Activated naive CD4-positive, alpha-beta T cell treated with Interleukin-2 at 50 U/mL for 16 hours (primary cell): ENCODE measurements at places on chromosomes 16 and 17.

DNA sequence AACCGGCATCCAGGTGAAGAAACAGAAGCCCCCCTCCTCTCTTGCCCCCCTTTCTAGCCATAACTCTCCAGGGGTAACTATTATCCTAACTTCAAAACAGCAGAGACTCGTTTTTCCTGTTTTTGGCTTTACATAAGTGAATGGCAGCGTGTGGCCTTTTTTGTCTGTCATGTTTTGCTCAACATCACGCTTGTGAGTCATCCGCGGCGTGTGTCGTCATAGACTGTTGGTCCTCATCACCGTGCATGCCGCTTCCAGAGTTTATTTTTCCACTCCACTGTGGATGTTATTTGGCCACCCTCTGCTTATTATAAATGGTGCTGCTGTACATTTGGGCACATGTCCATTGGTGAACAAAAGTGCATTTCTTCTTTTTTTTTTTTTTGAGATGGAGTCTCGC, 52.6 kb downstream of the ERN1 start:
- no peak for DNase-seq

- no peak for DNase-seq
Observed at GRCh38 chr16:57987441-57988177, 12.9 kb downstream of the ZNF319 start.

DNA sequence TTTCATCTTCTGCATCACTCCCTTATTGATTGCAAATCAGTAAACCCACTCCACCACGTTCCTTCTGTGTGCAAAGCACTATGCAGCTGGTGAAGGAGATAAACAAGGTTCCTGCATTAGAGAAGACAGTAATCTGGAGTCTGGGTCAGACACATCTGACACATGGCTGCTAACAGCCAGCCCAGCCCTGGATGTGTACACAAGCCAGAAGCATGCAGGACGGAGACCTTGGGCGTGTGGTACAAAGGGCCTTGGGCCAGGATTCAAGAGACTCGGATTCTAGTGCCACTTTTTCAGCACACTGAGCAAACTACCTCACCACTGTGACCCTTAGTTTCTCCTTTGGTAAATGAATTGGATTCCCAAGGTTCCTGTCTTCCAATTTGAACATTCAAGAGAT, 86.6 kb upstream of the DNAH9 start:
- DNase-seq = no peak

DNA sequence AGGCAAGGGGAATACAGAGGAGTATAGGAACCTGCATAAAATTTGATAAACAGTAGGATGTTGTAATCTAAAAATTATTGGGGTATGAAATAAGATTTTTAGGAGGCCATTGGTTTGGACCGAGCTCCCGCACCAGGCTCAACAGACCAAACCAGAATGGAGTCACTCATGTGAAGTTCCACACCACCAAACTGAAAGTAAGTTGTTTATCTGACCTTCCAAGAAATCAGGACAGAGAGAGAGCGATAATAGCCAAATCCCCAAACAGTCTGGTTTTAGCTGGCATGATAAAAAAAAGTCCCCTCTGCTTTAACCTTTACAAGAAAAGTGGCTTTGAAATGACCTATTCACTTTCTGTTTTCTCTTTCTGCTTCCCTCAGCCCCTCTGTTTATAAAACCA, 45.7 kb upstream of the SIAH1 start:
- DNase-seq = no peak

DNA sequence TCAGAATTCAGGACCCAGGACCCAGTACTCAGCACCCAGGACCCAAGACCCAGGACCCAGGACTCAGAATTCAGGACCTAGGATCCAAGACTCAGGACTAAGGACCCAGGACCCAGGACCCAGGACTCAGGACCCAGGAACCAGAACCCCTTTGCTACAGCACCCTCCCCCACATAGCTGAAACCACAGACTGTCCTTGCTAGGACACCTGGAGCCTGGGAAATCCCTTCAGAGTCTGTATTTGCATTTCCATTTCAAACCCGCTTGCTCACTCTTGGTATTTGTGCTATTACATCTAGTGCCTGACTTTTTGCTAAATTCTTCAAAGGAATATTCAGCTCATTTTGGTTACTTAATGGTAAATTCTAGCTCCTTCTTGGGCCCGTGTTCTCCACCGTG, 275.8 kb upstream of the MAF start:
- no peak for DNase-seq

DNA sequence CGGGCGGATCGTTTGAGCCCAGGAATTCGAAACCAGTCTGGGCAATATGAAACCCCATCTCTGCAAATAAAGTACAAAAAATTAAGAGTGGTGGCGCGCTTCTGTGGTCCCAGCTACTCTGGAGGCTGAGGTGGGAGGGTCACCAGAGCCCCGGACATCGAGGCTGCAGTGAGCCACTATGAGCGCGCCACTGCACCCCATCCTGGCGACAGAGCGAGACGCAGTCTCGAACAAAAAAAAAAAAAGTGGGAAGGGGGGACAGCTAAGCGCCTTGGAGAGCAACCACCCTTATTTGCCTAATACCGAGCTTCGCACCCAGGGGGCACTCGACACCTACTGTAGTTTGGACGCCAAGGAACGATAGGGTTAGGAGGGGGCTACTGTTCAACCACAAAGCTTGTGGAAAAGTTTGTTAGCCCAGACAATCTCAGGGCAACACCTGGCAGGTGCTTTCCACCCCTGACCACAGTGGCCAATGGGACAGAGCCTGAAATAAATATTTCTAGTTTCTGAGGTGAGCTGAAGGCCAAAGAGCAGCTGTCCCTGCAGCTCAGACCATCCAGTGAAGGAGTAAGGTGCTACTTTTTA, 847 bp upstream of the PSMC3IP start:
- peak; percentile 76 for DNase-seq

GRCh38 chr16:25063865-25064264, 47.7 kb upstream of the LCMT1 start:
- no peak for DNase-seq

GRCh38 chr17:82939621-82940135, 99.9 kb upstream of the ZNF750 start:
- DNase-seq = no peak

GRCh38 chr17:11331547-11332513, 90.8 kb downstream of the SHISA6 start:
- DNase-seq = no peak

GRCh38 chr17:8644507-8644902, 14.0 kb upstream of the MYH10 start:
- no peak for DNase-seq

DNA sequence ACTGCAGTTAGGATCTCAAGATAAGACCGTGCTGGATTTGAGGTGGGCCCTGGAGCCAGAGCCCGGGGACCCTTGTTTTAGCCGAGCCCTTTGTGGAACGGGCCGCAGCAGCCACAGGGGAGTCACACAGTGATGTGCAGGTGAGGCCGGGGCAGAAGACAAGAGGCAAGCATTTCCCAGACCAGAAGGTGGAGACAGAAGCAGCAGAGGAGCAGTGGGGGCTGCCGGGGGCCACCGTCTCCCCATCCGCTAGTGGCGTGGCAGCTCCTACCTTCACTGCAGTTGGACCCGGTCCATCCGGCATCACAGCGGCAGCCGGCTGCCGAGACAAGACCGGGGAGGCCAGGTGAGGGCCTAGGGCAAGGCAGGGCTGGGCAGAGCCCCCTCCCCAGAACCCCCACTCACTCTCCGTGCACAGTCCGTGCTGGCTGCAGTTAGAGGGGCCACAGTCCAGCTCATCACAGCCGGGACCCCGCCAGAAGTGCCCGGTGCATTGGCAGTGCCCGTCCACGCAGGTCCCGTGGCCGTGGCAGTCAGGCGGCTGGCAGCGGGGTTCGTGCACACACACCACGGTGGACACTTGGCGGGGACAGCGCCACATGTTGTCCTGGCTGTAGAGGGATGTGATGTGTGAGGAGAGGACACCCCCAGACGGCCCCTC, 6.0 kb downstream of the NAGPA start:
- no peak for DNase-seq

DNA sequence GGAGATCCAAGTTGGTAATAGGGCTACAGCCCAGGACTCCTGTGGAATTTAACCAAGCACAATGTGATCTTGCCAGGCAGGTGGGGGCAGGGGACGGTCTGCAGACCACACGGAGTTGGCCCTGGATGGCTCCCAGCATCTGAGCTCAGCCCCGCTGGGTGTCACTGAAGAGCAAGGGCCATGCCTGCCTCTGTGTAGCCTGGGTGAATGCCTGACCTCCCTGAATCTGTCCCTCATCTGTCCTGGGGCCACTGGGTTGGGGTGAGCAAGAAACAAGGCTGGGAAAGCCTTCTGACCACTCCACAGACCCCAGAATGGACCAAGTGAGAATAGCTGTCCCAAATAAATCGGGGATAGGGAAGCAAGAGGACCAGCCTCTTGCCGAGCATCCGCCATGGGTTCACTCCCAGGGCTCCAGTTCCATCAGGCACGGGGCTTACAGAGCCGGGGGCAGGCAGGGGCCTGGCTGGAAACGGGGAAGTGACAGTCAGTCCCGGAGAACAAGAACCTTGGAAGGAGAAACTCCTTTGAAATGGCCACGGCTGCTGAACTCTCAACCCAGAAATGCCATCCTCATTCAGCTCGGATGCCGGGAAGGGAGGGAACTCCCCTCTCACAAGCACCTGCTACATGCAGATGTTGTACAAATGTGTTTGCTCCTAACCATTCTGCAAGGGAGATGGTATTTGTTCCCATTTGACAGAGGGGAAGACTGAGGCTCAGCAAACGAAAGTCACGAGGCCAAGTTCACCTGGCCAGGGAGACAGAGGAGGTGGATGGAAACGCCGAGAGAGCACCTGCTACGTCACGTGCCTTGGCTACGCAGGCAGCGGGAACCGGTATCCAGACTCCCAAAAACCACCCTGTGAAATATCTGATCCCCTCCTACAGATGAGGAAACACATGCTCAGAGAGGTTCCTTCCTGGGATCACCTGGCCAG, 50.0 kb downstream of the RMI2 start:
- no peak for DNase-seq

GRCh38 chr17:4236456-4236855, 27.3 kb downstream of the ANKFY1 start:
- DNase-seq = no peak

DNA sequence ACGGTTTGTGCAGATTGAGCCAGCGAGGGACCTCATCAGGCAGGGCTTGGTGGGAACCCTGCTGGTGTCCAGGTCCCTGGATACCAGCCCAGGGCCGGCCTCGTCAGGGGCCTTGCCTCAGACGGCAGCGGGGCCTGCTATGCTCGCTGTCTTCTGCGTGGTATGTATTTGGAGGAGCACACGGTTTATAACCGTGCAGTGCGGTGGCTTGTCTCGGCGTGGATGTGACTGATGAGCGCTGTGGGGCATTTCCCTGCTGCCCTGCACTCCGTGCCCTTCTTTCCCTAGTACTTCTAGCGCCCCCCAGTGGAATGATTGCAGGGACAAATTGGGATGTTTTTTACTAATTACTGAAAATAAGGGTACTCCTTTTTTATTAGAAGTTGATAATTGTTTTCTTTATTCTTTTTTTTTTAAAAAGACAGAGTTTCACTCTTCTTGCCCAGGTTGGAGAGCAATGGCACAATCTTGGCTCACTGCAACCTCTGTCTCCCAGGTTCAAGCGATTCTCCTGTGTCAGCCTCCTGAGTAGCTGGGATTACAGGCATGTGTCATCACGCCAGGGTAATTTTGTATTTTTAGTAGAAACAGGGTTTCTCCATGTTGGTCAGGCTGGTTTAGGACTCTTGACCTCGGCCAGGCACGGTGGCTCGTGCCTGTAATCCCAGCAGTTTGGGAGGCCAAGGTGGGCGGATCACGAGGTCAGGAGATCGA, 15.3 kb downstream of the TBCD start:
- DNase-seq = peak; percentile 27

- DNase-seq = no peak
Observed at GRCh38 chr16:83245061-83245460, 562.7 kb upstream of the HSBP1 start.

DNA sequence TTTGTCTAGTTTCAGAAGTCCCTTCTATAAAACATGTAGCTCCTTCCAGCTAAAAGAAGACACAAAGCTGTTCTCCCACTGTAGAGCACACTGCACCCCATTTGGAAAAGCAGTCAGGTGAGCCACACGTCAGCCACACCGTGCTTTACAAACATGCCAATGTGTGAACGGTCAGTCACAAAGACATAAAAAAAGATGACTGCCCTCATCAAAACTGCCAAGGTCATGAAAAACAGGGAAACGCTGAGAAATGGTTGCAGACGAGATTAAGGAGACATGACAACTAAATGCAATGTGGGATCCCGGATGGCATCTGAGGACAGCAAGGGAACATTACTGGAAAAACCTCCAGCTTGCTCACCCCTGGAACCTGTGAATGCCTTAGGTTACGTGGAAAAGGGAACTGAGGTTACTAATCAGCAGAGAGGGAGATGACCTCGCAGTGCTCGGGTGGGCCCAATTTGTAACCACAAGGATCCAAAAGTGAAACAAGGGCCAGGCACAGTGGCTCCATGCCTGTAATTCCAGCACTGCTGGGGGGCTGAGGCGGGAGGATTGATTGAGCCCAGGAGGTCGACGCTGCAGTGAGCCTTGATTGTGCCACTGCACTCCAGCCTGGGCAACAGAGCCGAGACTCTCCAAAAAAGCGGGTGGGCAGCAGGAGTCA, 8.1 kb downstream of the ANKRD11 start:
- no peak for DNase-seq

- DNase-seq = no peak
Observed at GRCh38 chr16:88524973-88525662, 45.1 kb upstream of the ZC3H18 start.

GRCh38 chr16:10838621-10839278, 20.2 kb upstream of the TVP23A start:
- no peak for DNase-seq

- no peak for DNase-seq
Observed at GRCh38 chr16:14335297-14335696, 264.2 kb downstream of the MRTFB start.

- no peak for DNase-seq
Observed at GRCh38 chr16:64384636-64385035, 737.2 kb downstream of the CDH11 start.

DNA sequence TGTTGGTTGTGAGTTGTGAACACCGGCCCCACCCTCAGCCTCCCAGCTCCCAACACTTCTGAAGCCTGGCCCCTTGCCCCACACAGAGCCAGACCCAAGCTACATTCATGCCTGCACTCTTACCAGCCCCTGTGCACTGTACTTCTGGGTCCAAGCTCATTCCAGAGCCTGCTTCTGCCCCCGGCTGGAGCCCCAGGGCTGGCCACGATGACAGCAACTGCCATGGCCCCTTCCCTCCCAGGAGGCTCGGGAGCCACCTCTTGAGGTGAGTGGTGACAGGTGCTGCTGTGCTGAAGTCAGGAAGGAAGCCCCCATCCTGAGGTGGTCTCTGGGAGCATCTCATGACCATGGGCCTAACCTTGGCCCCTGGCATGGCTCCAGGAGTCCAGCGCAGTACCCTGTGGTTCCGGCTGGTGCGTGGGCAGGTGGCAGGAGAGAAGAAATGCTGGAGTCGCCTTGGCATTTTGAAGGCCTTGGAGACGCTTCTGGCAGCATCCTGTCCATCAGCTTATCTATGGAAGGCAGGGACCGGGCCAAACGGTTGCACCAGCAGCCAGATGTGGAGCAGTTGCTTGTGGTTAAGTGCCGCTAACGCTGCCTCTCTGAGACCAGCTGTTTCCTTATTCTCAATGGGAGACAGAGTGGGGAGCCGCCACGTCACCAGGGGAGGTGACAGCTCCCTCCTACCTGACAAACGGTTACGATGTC, 3.9 kb upstream of the CDT1 start:
- DNase-seq = no peak
